ENCODE measurements at places on chromosomes 5 and 9.

GRCh38 chr9:98256756-98257155 lies 1.3 kb upstream of the TBC1D2 start:
- peak; percentile 26 for DNase-seq

DNA sequence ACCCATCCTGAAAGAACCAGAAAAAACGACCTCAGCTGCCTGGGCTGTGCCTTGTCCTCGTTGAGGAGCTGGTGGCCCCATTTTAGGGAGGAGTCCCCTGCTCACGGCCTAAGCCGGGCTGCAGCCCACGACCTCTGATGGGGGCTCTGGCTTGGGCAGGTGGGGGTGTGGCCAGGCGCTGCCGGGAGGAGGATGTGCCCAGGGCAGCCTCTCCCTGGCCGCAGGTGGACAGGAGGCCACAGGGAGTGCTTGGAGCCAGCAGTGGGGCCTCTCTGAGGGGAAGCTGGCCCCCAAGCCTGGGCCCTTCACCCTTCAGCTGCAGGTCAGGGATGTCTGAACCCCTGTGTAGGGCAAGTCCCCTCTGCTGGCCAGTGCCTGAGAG lies 2.5 kb downstream of the DIPK1B start:
- no peak for DNase-seq

- no peak for DNase-seq
Measured at GRCh38 chr5:54113060-54113459, 197.3 kb downstream of the ARL15 start.

- DNase-seq = no peak
Measured at GRCh38 chr5:88667496-88668201, 215.3 kb downstream of the MEF2C start.

DNA sequence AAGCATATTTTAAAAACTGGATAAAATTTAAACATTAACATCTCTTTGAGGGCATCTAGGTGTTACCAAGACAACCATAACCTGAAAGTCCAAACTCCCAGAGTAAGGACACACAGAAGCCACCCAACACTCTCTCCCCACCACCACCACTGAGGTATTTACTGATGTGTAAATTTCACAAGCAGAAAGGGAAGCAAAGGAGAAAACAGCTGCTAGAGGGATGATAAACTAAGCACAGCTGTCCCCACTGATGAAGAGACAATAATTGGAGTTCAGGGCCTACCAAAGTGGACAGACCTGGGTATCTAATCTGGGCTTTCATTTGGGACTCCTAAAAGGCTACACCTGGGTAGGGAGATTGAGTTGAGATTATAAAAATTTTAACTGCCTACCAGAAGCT lies 63.6 kb downstream of the FRMD3 start:
- no peak for DNase-seq

DNA sequence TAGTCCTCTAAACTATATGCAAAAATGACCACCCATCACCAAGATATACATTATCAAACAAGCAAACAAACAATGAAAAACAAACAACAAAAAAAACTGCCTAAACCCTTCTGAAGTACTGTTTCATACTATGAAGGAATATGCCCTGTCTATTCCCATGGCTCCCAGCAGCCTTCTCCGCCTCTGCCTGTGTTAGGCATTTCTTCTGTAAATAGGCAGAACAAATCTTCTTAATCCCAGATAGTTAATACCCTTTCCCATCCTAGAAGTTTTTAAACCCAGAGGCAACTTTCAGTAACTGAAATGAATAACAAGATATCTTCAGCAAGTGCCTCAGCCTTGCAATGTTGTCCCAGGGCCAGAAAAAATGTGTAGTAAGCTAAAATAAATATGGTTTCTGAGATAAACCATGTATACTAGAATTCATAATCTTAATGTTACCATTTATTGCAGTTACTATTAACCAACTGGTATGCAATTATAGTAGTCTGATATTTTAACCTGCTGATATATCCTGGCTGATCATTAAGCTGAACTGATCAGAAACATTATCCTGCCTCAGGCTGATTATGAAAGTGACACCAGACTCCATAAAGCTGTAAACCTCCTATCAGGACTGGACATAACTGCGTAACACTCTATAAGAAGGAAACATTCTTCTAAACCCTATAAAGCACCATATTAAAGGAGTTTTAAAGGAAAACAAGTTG lies 68.5 kb downstream of the ANKRD31 start:
- no peak for DNase-seq

DNA sequence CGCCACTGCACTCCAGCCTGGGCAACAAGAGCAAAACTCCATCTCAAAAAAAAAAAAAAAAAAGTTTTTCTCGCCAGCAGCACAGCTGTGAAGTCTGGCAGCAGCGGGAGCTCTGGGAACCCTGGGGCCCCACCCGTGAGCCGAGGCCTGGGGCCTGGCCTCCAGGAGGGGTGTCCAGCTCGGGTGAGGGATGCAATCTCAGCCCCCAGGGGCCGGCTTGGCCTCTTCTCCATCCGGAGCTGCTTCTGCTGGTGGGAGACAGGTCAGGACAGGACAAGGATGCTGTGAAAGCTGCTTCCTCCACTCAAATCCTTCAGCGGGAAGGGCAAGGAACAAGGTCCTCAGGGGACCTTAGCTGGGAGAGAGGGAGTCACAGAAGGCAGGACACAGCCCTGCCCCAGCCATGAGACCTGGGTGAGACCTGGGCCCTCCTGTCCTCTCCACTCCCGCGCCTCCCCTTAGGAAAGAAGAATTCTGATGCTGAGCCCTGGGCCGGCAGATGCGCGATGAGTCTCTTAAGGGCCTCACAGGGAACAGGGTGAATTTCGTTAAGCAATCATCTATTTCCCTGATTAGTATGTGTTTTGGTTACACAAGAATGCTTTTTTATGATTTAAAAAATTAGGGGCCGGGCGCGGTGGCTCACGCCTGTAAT lies 30.6 kb downstream of the PLPP7 start:
- no peak for DNase-seq

- DNase-seq = no peak
Measured at GRCh38 chr5:180820788-180821321, 18.2 kb upstream of the MGAT1 start.

DNA sequence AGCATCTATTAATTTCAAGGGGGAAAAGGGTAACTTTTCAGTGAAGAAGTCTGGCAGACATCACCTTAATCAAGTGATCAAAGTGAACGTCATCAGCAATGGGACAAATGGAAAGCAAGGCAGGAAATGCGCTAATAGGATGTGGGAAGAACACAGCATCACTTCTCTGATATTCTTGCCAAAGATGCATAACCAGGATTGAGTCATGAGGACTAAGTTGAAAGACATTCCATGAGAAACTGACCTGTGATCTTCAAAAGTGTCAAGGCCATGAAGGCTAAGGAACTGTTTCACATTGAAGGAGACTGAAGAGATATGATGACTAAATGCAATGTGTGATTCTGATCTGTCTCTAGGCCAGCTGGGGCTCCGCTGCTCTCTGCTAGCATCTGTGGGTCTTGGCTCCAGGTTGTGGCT lies 92.9 kb downstream of the NDFIP1 start:
- DNase-seq = peak; percentile 58
